BJ (cell line): ENCODE measurements at places on chromosomes 6 and 20. TPM values are rescaled to one million over a fixed set of nuclear protein-coding genes. Genes with fewer than 3 reads are reported as not detected.

FRMD1 gene
- not detected in 2 replicates for polyA plus RNA-seq

DNA sequence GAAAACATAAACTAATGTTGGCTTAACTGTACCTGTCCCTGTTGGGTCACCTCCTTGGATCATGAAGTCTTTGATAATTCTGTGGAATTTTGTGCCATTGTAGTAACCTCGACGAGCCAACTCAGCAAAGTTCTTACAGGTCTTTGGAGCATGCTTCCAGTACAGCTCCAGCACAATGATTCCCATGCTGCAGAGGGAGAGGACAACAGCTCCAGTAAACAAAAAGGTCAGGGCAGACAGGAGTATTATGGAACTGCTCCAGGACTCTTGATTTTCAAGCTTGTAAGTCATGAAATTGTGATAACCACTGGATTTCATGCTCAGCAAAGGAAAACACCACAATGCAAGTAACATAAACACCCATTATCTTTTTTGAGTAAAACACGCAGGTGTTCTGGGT is 2.9 kb downstream of the PPIL1 start:
- DNase-seq = no peak

DNA sequence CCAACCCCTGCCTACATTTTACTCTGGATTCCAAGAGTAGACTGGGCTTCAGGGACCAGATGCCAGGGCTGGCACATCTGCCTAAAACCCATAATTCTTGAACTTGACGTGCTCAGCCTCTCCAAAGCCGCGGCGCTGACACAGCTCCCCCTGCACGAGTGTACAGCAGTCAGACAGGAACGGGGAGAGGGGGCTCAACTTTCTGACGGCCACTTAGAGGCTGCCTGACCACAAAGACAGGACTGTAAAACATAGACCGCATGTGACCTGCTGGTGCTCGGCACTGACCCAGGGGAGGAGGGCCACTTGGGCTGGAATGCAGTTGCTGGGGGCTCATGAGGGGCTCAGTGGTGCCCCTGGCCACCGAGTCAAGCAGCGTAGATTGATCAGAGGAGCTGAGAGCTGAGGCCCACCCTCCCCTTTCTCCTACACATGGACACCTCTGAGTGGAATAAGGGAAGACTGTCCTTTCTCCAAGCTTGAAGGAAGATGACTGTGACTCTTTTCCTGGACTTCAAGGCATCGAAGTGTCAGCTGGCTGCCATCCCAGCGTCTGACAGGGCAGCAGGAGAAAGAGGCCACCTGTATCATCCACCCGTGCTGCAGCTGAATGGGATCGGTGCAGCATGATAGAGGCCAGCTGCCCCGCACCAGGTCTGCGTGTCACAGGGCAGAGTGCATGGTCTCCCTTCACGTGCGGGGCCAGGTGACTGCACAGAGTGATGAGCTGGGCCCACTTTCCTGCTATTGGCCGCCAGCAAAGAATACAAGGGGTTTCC is 171.3 kb upstream of the AGPAT4 start:
- no peak for DNase-seq

COL9A3 gene
- polyA plus RNA-seq = 0.21 and 0.34 TPM in 2 replicates

DEFB124 gene
- not detected in 2 replicates for polyA plus RNA-seq

ANKEF1 gene
- polyA plus RNA-seq = 0.70 and 1.1 TPM in 2 replicates

BEND6 gene
- polyA plus RNA-seq = 4.8 and 9.8 TPM in 2 replicates

GRCh38 chr6:170363255-170363654 is 56.7 kb downstream of the FAM120B start:
- DNase-seq = no peak

GRCh38 chr20:755941-756340 is 12.4 kb downstream of the SLC52A3 start:
- no peak for DNase-seq

IL17A gene
- not detected in 2 replicates for polyA plus RNA-seq
